ENCODE measurements at places on chromosomes 11 and 22.

DNA sequence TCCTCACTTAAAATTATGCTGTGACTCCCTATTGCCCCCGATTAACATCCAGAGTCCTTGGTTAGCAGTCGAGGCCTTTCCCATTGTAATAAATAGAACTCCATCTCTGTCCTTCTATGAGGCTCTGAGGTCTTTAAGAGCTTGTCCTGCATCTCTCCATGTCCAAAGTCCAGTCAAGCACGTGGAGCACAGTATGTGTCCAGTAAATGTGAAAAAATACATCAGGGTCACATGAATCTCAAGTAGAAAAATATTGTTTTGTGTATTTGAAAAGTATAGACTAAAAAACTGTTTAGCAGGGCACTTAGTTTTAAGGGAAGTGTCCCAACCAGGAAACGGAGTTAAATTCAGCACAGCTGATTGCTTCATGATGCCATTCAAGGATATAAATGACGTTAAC lies 298.8 kb upstream of the TENM4 start:
- no peak for DNase-seq

DNA sequence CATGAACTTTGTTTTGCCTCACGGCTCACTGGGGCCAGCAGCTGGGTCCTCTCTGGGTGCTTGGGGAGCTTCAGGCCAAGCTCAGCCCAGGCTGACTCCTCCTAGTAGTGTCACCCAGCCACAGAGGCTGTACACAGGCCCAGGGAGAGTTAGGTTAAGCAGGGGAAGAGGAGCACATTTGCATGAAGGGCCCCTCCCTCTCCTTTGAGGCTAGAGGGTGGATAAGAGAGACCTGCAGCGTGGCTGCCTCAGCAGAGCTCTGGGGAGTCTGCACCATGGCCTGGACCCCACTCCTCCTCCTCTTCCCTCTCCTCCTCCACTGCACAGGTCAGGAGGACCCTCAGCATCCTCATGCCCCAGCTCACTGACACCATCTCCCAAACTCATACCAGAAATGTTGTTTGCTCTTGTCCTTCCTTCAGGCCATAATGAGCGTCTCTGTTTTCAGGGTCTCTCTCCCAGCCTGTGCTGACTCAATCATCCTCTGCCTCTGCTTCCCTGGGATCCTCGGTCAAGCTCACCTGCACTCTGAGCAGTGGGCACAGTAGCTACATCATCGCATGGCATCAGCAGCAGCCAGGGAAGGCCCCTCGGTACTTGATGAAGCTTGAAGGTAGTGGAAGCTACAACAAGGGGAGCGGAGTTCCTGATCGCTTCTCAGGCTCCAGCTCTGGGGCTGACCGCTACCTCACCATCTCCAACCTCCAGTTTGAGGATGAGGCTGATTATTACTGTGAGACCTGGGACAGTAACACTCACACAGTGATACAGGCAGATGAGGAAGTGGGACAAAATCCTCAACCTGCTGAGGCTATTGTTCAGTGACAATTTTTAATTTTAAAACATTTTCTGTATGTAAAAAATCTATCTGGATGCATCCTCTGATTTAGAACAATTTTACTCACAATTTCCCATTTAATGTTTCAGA lies 82.4 kb upstream of the VPREB1 start:
- no peak for DNase-seq

DNA sequence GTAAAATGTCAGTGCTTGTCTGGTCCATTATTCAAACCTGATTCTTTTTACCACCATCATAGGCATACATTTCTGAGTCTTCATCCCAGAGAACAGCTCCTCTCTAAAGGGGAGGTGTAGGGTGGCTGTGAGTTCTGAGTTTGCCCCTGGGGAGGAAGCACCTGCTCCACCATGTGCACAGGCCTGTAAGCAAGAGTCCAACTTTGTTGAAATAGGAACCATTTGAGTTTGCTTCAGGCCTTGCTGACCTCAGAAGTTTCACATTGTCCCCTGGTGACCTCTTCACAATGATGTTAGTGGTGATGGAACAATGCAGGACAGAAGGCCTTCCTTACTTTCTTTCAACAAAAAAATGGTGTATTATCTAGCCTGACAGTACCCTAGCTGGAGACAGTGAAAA lies 54.6 kb upstream of the TOP3B start:
- no peak for DNase-seq

- DNase-seq = no peak
Measured at GRCh38 chr11:111301004-111301841, 2.9 kb downstream of the POU2AF3 start.

GRCh38 chr22:44617828-44618227 lies 84.2 kb upstream of the PRR5 start:
- no peak for DNase-seq

DNA sequence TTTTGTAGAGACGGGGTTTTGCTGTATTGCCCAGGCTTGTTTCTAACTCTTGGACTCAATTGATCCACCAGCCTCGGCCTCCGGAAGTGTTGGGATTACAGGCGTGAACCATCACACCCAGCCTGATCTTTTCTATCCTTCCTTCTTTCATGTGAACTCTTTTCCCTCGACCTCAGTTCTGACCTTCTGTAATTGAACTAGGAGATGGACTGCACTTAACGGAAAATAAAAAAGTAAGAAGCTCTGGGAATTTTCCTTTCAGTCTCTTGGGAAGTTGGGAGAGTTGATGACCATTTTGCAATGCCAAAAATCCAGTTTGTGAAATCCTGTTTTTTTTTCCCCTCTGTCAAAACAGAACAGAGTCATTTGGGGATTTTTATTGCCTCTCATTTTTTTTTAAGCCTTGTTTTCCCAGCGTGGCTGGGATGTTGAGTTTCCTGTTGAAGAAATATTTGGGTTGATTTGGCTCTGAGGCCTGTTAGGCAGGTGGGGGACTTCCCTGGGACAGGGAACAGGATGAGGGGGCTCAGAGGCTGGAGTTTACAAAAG lies 26.9 kb upstream of the CYB5R3 start:
- DNase-seq = no peak

GRCh38 chr11:74783241-74783871 lies 34.7 kb downstream of the RNF169 start:
- DNase-seq = peak; percentile 82

GRCh38 chr11:133425245-133425644 lies 107.1 kb downstream of the OPCML start:
- no peak for DNase-seq

GRCh38 chr11:12123273-12123672 lies 12.9 kb downstream of the MICAL2 start:
- no peak for DNase-seq
